Stimulated activated CD4-positive, alpha-beta T cell treated with anti-CD3 and anti-CD28 coated beads, Interleukin-1b, Interleukin-23, amount 100 ng/mL, for 24 hours (primary cell): ENCODE measurements at places on chromosomes 3 and 15.

GRCh38 chr3:52712291-52713212 lies 6.6 kb downstream of the SPCS1 start:
- DNase-seq: no peak

- no peak for DNase-seq
Observed at GRCh38 chr3:80142714-80143113, 374.9 kb upstream of the ROBO1 start.

DNA sequence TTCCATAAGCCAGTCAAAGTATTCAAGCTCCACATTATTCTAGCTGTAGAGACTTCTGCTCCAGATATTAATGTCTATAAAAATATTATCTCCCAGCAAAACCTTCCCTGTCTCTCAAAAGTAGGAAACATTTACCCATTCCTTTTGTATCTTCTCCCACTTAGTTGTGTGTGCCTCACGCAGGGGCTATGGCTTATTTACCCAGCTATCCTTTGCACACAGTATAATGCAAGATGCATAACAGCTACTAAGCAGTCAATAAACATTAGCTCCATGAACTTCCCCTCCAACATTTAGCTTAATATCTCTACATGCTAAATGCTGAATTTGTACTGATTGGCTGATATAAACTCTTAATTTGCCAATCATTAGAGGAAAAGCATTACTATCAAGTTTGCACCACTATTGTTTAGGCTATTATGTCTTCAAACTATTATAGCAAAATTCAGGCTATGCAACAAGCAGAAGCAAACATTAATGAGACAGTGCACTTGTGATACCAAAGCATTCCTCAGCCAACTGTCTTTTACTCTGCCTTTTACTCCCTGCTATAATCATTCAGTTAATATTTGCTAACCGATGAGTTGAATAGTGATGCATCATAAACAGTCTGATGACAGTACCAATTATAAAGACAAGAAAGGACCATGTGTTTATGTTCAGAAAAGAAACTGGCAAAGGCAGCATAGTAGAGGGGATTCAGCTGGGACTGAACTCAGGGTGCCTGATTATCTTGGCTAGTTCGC lies 81.2 kb downstream of the PLCH1 start:
- DNase-seq: no peak

- no peak for DNase-seq
Observed at GRCh38 chr3:13095408-13095937, 22.2 kb upstream of the IQSEC1 start.

GRCh38 chr3:16906682-16907081 lies 21.9 kb downstream of the PLCL2 start:
- no peak for DNase-seq

DNA sequence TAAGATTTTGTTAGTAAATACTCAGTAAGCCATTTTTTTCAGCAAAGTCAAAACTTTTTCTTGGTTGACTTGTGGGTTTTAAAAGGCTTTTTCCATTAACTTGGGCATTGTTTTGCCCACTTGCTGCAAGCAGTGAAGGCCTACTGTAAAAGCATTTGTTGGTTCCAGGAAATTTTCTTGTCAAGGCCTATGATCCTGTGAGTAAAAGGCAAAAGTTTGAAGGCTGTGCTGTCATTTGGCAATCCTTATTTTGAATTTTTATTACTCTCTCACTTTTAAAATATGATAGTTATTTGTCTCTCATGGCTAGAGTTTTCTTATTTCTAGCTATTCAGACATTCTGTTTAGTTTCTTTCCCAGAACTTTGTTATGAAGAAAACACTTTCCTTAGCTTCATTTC lies 13.0 kb downstream of the P2RY12 start:
- no peak for DNase-seq

DNA sequence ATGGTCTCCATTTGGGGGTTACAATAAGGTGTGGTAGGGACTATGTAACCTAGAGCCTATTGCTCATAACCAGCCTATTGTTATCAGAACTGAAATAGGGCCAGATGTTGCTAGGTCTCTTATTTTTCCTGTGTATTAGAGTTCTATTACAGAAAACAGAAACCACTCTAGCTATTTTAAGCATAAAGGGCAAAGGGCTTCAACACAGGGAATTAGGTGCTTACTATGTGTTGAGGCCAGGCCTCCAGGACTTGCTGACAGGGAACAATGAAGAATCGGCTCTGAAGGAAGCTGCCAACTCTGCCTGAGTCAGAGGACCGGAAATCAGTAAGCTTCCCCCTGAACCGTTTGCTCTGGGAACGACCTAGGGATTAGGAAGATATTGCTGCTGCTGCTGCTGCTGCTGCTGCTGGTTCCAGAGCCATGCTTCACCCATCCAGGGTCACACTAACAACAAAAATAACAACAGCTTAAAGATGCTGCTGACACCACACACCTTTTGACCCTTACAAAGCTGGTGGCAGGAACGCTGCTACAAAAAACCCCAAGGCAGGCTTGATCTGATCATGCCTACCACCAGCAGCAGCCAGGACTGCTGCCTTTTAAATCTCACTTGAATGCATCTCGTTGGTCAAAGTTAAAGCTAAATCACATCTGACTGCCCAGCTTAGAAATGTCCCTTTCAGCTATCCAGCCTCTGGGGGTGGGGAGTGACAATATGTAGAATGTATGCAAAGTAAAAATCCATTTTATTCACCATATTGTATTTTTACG lies 276.9 kb upstream of the IL12A start:
- no peak for DNase-seq
